ENCODE measurements at places on chromosomes 2 and 18.
A peak's percentile ranks its signal among the peaks of the same experiment; 100 is the strongest.

DNA sequence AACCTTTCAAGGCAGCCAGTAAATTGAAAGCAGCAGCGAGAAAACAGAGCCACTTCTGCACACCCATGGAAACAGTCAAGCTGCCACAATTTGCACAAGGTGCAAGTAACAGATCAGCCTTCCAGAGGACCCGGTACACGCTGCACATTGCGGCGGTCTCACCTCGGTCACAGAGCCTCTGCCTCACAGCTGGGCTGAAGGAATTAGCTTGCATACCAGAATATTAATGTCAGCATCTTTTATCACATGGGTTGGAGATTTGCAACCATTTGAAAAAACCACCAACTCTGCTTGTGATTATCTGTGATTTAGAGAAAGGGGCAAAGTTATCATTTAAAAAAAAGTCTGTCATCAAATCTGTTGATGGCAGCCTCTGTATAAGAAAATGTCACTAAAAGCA is 330.5 kb upstream of the TCF4 start:
- DNase-seq: peak; percentile 29

- DNase-seq: peak; percentile 61
Observed at GRCh38 chr2:3429066-3429610, 49.6 kb downstream of the TRAPPC12 start.

DNA sequence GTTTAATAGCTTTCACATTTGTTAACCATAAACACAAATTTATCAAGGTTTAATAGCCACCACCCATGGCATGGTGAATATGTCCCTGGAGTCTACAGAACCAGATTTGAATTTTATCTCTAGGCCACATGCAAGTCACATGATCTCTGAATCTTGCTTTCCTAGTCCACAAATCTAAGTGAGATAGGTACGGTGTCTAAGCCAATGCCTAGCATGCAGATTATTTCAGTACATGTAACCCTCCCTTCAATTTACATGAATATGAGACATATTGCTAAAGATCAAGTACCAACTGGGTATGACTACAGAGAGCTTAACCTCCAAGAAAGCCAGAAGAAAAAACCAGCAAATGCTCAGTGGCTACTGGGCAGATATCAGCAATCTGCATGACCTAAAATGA is 10.0 kb downstream of the ZNF24 start:
- DNase-seq: no peak

- DNase-seq: no peak
Observed at GRCh38 chr2:134181219-134181618, 72.7 kb upstream of the MGAT5 start.

- DNase-seq: peak; percentile 14
Observed at GRCh38 chr2:201931951-201932350, 101.7 kb upstream of the FZD7 start.

- no peak for DNase-seq
Observed at GRCh38 chr2:148660999-148661398, 16.4 kb downstream of the EPC2 start.
